Chondrocyte (in vitro differentiated cells): ENCODE measurements at places on chromosomes 11 and 22. TPM values are rescaled to one million over a fixed set of nuclear protein-coding genes. Genes with fewer than 3 reads are reported as not detected.
A peak's percentile ranks its signal among the peaks of the same experiment; 100 is the strongest.

Gene ACP2
- total RNA-seq = 35.3 to 54.5 TPM (median 36.1 TPM) in 3 replicates

GRCh38 chr11:78208257-78209165 is 19.8 kb downstream of the USP35 start:
- H3K36me3 ChIP-seq = peaks cover 37% of the 10 kb centered on the region
- H3K27ac ChIP-seq = no peak overlapping the region
- peaks cover 9% of the 10 kb centered on the region for H3K4me1 ChIP-seq
- no peak overlapping the region for H3K4me3 ChIP-seq

Gene SYT7
- total RNA-seq = 0.92 to 2.0 TPM (median 1.5 TPM) in 3 replicates

- no peaks in the 10 kb centered on the region for H3K27me3 ChIP-seq
- peaks cover 11% of the 10 kb centered on the region for H3K36me3 ChIP-seq
- H3K27ac ChIP-seq = peak overlapping the region; percentile 33
- peaks cover 7% of the 10 kb centered on the region for H3K4me1 ChIP-seq
- no peak for DNase-seq
Observed at GRCh38 chr11:766106-766935, 11.0 kb downstream of the GATD1 start.

- no peaks in the 10 kb centered on the region for H3K36me3 ChIP-seq
- peak overlapping the region; percentile 55 for H3K27ac ChIP-seq
- H3K4me1 ChIP-seq = peaks cover 17% of the 10 kb centered on the region
- no peaks in the 10 kb centered on the region for H3K27me3 ChIP-seq
- H3K4me3 ChIP-seq = peak overlapping the region; percentile 61
Observed at GRCh38 chr11:10735481-10736475, 15.3 kb upstream of the CTR9 start.

GRCh38 chr22:35591714-35592417 is 25.3 kb downstream of the MB start:
- peaks cover 31% of the 10 kb centered on the region for H3K4me1 ChIP-seq
- no peak overlapping the region for H3K4me3 ChIP-seq
- DNase-seq = no peak
- H3K27ac ChIP-seq = no peak overlapping the region
